ENCODE measurements at places on chromosomes 5 and 9. TPM values are rescaled to one million over a fixed set of nuclear protein-coding genes. Genes with fewer than 3 reads are reported as not detected.

DNA sequence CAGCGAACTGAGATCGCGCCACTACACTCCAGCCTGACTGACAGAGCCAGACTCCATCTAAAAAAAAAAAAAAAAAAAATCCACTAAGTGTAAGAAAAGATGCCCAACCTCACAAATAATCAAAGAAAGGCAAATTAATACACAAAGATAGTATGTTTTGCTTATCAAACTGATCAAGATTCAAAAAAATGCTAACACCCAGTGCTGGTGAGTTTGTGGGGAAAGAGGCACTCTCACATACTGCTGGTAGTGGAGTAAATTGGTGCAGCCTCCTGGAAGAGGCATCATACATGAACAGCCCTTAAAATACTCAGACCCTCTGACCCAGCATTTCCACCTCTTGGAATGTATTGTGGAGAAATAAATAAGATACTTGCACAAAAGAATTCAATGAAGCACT is 70.2 kb upstream of the LMX1B start:
- no peak for DNase-seq

DNA sequence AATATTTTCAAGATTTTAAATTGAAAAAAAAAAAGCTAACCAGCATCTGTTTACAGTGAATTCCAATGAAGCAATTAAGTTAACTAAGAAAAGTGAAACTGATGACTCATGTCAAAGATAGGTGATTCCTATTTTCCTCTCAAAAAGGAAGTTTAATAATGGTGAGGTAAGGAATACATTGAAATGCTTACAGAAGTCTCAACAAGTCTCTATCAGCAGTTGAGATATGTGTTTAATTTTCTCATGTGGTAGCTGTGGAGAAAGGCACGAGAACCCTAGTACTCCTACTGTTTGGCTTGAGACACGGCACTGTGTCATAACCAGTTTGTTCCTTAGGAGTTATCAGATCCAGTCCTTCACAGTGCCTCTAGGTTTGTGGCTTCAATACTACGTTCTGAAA is 114.5 kb downstream of the SLC25A46 start:
- DNase-seq, result no peak

DNA sequence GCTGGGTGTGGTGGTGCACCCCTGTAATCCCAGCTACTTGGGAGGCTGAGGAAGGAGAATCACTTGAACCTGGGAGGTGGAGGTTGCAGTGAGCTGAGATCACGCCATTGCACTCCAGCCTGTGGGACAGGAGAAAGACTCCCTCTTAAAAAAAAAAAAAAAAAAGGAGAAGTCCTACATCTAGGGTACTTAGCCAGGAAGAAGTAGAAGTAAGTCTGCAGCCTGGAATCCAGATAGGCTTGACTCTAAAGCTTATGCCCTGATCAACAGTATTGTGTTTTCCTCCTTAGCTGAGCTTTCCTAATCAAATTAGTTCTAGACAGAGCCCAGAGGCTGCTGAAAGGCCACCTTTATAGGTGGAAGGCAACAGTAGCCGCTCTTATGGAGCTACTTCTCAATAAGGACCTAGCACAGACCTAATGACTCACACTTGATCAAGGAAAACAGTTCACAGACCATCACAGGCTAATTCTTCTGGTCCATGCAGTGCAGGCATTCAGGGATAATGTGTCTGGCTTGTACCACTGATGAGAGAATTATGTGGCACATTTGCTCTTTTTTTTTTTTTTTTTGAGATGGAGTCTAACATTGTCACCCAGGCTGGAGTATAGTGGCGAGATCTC is 105.5 kb upstream of the KLF4 start:
- no peak for DNase-seq

- no peak for DNase-seq
These were observed 12.7 kb upstream of the FGF1 start for GRCh38 chr5:142698447-142699183.

GRCh38 chr9:93193388-93194220 is 9.7 kb downstream of the WNK2 start:
- no peak for DNase-seq

GRCh38 chr5:160152287-160152686 is 33.0 kb upstream of the PWWP2A start:
- DNase-seq, result no peak

GRCh38 chr5:57190593-57190992 is 16.7 kb downstream of the GPBP1 start:
- DNase-seq, result no peak

DNA sequence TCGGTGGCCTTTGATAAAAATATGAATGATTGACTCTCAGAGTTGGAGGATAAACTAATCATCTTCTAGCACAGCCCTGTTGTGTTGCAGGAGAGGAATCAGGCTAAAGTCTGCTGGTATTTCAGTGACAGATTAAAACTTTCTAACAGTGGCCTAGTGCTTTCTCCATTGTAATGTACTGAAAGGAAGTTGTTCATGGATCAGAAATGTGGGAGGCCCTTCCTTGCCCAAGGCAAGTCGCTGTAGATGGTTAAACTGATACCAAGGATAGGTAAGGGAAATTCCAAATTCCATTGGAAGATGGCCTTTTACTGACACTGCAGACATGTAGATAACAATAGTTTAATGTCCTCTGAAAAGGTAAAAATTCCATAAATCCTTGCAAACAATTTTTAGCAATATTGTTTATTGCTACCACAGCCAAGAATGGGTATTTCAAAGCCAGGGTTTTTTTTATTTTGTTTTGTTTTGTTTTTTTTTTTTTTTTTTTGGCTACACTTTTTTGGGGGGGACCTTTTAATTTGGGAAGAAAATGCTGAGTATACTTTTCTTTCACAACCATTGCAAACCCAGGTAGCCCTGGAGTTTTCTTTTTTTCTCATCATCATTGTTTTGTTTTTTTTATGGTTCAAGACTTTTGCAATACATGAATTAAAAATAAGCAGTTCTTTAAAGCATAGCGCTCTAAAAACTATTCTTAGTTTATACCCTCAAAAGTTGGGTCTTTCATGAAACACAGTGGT is 35.5 kb downstream of the WDR36 start:
- peak; percentile 53 for DNase-seq

- no peak for DNase-seq
These were observed 63.3 kb downstream of the DPYSL3 start for GRCh38 chr5:147446523-147446922.

DNA sequence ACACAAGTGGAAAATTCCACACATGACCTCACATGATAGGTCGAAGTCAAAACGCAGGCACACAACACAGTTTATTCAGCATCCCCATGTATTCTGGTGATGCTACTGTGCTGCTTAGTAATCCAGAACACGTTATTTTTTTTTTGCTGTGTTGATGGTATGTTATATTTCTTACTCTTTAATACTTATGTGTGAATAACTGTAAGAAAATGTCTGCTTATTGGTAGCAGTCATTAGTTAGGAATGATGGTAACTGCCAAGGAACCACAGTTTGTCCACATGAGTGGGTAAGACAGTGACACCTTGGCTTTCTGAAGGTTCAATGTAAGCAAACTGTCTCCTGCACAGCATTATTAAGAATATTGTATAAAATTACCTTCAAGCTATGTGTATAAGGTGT is 107.7 kb upstream of the DAPK1 start:
- DNase-seq, result no peak

DNA sequence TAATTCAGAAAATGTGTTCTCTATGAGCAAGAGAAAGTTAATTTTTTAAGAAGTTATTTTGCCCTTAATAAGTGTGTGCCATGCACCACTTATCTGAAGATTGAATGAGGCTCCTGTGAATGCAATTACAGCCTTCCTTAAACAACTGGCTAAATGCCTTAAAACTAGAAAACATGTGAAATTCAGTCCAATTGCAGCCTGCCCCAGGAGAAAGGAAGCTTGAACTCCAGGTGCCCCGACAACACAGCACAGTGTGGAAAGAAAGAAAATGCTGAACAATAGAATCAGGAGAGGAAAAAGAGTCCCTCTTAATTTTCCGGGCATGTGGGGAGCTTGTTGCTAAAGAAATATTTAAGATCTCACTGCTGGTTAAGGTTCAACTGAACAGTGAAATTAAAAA is 8.8 kb downstream of the LHFPL2 start:
- DNase-seq, result no peak

- peak; percentile 60 for DNase-seq
These were observed 265.8 kb downstream of the MLLT3 start for GRCh38 chr9:20356403-20357036.

The PAEP gene
- total RNA-seq, result not detected

The NUTM2G gene
- not detected for total RNA-seq

The EXOSC3 gene
- 73.7 TPM for total RNA-seq

The OBP2A gene
- total RNA-seq, result not detected
